A549 treated with DMSO at 1 μM for 4 hours (cell line): ENCODE measurements at places on chromosomes 16 and 17. TPM values are rescaled to one million over a fixed set of nuclear protein-coding genes. Genes with fewer than 3 reads are reported as not detected.

Gene CCL4
- total RNA-seq, result not detected in 5 replicates

Gene CSH2
- total RNA-seq, result not detected in 5 replicates

Gene ERI2
- 13.1 to 16.3 TPM (median 16.2 TPM) in 5 replicates for total RNA-seq

Gene KRT33B
- 0.07 to 0.28 TPM (median 0.15 TPM) in 3 of 5 replicates, not detected in the others for total RNA-seq

Gene PLD6
- total RNA-seq, result 6.6 to 8.5 TPM (median 7.1 TPM) in 5 replicates

Gene CCT6B
- 1.0 to 3.2 TPM (median 1.6 TPM) in 5 replicates for total RNA-seq

Gene CCL17
- not detected in 5 replicates for total RNA-seq

Gene ARRB2
- 51.9 to 68.9 TPM (median 63.3 TPM) in 5 replicates for total RNA-seq

Gene TBC1D3H
- total RNA-seq, result not detected in 5 replicates

Gene CLDN6
- 0.17 to 0.82 TPM (median 0.40 TPM) in 5 replicates for total RNA-seq

Gene ZG16B
- 0.46 to 1.3 TPM (median 0.69 TPM) in 5 replicates for total RNA-seq

Gene ITPRIPL2
- 13.5 to 19.3 TPM (median 18.2 TPM) in 5 replicates for total RNA-seq

Gene VTN
- total RNA-seq, result 17.2 to 27.4 TPM (median 19.3 TPM) in 5 replicates

Gene NOD2
- total RNA-seq, result not detected in 5 replicates

Gene DNAH17
- 1.4 to 1.6 TPM (median 1.5 TPM) in 5 replicates for total RNA-seq
